ENCODE measurements at places on chromosomes 2 and 18.

- no peak for DNase-seq
Observed at GRCh38 chr2:153214337-153214736, 264.2 kb downstream of the RPRM start.

DNA sequence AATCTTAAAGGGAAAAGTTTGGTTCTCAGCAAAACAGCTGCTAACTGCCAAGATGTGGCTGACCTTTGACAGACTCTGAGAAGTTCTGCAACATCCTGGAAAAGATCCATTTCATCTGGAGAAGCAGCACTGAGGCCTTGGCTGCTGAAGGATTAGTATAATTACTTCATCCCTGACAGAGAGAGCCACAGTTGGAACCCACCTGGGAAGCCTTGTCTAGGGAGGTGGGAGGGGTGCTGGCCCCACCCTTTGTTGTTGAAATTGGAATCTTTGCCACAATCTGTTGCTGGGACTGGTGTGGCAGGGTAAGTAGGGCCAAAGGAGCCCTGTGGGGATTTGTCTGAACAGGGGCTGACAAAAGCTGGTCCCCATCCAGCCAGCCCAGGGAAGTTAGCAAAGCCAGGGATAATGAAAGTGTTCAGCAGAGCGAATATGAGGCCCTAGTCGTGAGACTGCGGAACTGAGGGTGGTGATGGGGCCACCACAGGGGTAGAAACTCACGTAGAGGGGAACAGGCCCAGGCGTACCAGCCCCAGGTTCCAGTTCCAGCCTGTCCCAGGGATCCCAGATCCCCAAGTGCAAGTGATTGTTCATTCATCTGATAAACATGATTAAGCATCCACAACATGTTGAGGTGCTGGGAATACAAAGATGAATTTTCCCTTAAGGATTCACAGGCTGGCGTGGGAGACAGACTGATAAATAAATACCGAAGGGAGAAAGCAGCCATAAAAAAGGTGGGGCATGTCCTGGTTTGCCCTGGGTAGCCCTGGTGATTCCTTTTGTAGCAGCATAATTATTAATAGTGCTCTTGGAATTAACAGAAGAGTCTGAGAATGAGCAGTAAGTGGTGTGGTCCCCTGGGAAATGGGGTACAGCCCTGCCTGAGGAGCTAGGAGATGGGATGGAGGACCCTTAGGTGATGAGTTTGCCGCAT, 60.0 kb downstream of the MYO1B start:
- no peak for DNase-seq

DNA sequence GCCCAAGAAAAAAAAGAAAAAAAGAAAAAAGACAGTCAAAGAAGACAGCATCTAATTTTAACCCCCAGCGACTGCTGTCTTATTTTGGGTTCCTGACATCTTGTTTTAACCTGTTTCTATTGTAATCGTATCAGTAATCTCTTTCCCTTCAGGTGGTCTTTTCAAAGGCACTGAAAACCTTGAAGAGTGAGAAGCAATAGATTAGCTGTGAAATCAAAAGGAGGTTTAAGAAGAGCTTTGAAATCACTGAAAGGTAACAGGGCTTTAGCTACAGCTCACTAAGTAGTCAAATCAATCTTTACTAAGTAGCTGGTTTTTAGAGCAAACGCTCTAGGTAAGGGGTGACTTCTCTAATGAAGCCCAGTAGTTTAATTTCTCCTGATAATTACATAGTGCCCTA, 5.4 kb upstream of the TANC1 start:
- no peak for DNase-seq

DNA sequence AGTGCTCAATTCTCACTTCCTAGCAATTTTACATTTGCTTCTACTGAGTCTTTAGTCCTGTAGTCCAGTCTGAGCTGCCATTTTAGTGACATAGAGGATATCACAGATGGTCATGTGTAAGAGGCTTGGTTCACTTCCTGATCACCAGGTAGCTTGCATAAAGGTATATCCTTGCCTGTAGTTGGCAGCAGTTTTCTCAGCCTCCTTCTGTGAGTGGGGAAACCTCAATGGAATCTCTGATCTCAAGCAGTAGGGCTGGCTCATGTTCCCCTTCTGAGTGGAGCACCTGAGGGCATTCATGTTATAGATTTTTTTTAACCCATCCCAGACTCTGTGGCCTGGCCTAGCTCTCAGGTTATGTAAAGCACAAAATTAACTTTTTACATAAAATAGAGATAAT, 278.4 kb downstream of the RDH14 start:
- no peak for DNase-seq

DNA sequence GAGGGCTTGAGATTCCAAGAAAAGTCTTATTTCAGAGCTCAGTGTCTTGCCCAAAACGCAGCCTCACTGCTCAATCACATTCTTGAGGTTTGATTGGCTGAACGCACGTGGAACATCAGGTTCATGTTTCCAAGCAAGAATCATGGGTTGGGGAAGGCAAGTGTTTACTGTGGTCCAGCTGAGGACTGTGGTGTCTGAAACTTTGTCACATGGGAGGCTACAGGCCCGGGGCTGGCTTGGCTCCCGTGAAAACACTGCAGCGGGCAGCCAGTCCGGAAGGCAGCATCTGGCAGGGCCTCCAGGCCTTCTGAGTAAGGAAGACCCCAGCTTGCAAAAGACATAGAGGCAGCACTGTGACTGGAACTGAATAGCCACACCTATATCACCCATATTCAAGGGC, 84.7 kb downstream of the POLR1A start:
- DNase-seq = peak; percentile 41

All from activated effector memory CD4-positive, alpha-beta T cell treated with anti-CD3 and anti-CD28 coated beads, Interleukin-2, amount 50 U/mL, for 16 hours (primary cell).